ENCODE measurements at places on chromosomes 7 and 10.

GRCh38 chr10:10532236-10532635 is 485.4 kb upstream of the CELF2 start:
- no peak for DNase-seq

DNA sequence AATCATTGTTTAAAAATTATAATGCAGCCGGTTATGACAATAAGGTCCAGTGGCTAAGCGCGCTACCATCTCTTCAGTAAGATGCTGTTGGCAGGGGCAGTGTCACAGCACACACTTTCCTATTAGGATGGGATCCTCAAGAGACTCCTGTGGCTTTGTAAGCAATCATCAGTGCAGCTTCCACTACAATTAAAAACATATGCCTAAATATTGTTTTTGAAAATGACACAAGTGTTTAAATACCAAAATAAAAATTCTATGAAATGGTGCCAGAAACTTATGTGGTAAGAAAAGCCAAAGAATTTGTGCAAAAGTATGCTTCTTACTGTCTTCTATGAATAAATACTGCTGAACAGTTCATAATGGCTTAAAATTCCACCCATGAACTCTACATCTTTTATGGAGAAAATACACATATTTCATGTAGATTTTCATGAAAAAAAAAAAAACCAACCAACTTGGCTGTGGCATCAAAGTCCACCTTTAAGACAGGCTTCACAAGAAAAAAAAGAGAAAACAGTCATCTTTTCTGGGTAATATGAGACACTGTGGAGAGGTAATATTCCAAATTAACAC is 132.8 kb downstream of the SEMA3C start:
- DNase-seq, result no peak

DNA sequence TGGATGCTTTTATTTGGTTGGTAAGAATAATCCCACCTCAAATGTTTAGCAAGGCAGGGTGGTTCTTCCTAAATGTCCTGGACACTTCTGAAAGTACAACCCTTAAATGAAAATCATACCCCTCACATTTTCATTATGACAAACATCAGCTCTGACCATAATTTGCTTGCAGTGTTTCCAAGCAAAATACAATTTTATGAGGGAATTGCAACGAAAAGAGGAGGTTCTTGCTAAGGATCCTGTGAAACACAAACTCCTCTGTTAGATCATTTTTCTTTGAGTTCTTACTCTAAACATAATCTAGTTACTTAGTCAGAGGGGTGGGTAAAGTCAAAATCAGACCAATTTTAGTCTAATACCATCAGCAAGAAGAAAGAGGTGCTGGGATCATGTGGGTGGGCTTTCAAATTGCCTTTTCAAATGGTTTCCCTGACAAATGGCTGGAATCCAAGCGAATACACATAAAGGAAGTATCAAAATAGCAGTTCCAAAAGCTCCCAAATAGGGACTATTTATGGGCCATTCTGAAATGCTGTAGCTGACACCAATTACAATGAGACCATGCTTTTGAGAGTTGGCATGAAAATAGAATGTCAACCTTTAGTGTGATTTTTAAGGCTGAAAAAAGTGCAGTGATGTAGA is 164.9 kb upstream of the INHBA start:
- DNase-seq, result no peak

DNA sequence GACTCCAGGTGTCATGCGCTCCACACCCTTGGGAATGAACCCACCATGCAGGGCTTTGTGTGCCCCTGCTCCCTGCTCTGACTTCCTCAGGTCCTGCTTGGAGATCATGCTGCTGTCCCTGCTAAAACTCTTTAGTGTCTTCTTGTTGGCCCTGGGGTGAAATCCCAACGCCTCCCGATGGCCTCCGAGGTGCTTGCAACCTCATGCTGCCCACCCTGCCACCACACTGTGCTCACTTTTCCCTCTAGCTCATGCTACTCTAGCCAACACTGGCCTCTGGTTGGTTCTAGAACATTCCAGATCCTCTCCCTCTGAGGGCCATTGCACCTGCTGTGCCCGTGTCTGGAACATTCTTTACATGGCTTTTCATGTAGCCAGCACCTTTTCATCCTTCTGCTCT is 227.7 kb downstream of the ADAM12 start:
- no peak for DNase-seq

DNA sequence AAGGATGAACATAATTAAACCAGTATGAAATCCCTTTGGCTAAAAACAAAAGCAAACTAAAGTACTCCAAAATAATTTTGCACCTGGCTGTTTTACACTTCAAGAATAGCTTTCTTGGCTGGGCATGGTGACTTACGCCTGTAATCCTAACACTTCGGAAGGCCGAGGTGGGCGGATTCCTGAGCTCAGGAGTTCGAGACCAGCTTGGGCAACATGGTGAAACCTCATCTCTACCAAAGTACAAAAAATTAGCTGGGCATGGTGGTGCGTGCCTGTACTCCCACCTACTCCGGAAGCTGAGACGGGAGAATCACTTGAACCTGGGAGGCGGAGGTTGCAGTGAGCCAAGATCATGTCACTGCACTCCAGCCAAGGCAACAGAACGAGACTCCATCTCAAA is 92.2 kb upstream of the AMPH start:
- no peak for DNase-seq
